Germinal center (tissue), 1 donor: ENCODE measurements at places on chromosomes 16 and 17.

DNA sequence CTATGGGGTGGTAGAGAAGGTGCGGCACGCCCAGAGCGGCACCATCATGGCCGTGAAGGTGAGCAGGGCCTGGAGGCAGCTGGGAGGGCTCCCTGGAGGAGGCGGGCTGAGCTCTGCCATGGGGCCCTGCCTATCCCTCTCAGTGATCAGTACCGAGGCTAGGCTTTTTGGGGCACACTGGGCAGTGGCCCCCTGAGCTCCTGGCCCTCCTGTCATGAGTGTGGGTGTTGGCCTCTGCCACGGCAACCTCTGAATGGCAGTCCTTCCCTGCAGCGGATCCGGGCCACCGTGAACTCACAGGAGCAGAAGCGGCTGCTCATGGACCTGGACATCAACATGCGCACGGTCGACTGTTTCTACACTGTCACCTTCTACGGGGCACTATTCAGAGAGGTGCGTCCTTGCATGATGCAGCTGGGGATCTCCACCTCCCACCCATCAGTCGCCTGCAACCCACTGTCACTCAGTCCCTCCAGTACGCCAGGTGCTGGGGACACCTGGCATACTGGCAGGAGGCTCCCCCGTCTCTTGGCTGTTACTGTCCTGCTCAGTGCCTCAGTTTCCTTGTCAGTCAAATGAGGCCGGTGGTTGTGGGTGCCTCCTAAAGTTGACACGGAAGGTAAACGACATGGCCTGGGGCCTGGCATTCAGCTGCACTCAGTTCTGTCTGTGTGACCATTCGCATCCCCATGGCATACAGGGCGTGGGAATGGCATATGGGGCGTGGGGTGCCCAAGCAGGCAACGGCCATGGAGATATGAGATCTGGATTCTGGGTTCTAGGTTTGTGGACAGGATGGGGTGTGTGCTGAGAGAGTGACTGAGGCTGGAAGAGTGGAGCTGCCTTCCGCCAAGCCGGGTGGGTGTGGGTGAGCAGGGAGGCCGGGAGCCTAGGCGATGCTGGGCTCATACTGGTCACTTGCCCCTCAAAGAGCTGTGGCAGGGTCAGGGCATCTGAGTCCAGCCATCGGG is 16.4 kb downstream of the MAP2K3 start:
- DNase-seq = no peak

GRCh38 chr16:79991969-79992368 is 391.4 kb upstream of the MAF start:
- DNase-seq = no peak

DNA sequence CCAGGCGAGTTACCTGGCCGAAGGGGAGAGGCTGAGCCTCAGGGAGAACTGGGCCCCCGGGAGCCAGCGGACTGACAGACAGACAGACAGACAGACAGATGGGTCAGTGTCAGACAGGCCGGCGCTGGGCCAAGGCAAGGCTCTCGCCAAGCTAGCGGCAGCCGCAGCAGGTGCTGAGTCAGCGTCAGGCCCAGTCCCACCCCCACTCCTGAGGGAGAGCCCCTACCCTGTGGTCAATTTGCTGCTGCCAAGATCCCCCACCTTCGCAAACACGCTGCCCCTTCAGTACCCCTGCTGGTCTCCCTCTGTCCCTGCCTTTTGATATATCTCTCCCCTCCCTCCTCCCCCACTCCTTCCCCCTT is 1.5 kb downstream of the FGF11 start:
- no peak for DNase-seq

GRCh38 chr16:49494474-49494873 is 120.9 kb downstream of the C16orf78 start:
- DNase-seq = no peak

DNA sequence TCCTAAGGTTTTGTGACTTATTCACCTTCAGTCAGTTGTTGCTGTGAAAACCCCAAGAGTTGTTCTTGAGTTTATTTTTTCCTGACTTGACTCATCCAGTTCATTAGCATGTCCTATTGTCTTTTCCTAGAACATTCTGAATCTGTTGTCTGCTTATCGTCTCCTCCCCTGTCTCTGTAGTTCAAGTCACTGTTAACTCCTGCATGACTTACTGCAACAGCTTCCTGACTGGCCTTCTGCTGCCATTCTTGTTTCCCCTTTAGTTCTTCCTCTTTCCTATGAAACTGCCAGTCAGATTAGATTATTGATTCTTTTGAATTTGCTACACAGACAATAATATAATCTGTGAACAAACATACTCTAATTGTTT is 161.5 kb downstream of the FTO start:
- peak; percentile 13 for DNase-seq

GRCh38 chr16:56600398-56600999 is 7.9 kb upstream of the MT2A start:
- DNase-seq = peak; percentile 46

DNA sequence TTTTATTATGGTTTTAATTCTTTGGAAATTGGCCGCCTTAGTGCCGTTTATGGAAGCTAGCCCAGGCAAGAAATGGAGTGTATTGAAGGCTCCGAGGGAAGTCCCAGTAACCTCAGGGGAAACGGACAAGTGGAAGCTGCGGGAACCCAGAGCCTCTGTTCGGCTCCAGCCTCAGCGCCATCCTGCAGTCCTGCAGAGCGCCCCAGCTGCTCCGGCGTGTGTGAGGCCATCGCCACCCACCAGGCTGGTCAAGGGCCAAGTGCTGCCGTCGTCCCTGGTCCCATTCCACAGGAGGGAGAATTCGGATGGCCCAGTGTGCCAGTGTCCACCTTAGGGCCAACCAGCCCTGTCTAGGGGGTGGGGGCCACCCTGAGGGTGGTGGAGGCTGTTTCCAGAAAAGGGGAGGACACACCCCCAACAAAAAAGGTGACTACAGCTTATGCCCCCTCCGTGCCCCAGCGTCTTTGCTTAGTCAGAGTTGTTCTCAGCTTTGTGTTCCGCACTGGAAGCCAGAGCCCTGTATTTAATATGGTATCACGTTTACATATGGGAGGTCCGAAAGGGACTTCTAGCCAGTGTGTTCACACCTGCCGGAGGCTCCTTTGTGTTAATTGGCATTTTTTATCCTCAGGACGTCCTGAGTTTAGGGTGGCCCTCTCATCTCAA is 13.0 kb downstream of the MGRN1 start:
- DNase-seq = no peak
